ENCODE measurements at places on chromosomes 1 and 21.

- DNase-seq = no peak
These were observed 27.7 kb downstream of the CD34 start for GRCh38 chr1:207883104-207883651.

DNA sequence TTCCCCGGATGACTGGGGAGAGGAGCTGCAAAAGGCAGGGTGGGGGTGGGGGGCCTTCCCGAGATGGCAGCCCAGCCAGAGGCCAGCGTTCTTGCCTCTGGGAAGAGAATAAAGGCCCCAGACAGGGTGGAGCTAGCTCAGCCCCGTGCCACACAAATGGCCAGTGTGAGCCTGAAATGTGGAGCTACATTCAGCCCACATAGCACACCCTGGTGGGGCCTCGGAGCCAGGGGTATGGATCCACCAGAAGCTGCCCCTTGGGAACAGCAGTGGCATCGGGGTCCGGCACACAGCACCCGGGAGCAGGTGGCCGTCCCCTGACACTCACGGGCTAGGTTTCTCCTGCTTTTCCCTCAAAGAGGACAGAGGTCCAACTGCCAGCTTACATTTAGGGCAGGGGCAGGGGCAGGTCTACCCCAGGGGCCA lies 93.9 kb downstream of the PDE9A start:
- no peak for DNase-seq

DNA sequence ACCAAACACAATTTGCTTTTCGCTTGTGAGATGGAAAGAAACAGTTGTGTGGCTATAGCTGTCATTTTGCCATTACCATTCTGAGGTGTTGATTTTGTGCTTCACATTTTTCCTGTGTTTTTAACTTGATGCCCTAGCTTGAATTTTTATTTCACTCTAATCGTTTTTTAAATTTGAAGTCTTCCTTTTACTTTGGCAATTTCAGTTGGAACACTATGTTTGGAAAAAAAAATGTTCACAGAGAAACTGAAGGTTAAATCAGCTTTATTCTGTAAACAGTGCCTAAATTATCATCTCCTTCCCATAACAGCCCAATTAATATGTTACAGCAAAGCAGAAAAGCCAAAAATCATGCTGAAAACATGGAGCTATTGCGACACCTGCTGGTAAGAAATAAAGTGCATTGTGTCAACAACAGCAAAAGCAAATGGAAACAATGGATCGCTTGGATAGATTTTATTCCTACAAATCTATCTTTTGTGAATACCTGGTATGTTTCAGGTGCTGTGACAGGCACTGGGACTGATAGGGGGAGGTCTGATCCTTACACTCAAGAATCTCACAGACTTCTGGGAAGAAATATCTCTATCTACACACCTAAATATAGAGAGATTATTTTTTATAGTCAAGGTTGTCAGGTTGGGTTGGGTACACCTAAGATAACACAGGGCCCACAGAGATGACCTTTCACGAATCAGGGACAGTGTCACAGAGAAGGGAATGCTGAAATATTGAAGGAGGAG lies 16.2 kb upstream of the ERICH3 start:
- no peak for DNase-seq

DNA sequence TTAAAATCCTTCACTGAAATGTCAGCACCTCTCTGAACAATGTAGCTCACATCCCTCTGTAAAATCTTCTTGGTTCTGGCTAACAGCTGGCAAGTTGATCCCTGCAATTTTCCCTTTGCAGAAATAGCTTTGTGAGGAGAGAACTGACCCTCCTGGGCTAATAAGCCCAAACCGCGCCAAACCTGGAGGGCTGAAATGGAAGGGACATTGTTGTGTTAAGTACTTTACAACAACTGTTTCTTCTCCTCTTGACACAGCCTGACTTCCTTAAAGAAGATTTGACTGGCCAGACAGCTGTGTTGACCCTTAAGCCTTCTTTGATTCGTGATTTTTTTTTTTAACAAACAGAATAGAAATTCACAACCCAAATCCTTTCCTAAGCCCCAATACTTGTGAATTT lies 5.7 kb downstream of the LMX1A start:
- no peak for DNase-seq

- no peak for DNase-seq
These were observed at the start of gene GPR37L1 for GRCh38 chr1:202122639-202123335. Gene GPR37L1 (plus strand): TSS chr1:202122917. CDS start chr1:202122964, 47 bp downstream.

DNA sequence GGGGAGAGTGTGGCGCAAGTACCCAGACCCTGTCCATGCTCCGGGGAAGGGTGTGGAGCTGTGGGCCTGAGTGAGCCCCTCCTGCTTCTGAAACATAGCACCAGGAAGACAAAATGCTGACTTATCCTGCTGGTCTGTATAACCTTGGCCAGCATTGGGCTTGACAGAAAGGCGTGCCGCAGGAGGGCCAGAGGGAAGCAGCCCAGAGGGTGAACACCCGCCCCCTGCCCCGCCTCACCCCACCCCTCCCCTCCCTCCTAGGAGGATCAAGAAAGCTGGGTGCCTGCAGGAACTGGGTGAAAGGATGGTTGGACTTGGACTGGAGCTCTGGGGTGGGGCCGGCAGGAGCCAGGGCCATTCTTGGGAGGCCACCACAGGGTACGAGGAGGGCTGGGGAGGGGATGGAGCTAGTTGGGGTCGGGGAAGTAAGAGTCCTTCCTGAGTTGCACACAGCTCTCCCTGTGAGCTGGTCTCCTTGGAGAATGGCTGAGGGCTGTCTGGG lies 27.1 kb downstream of the PTPRF start:
- no peak for DNase-seq
